ENCODE measurements at places on chromosomes 7 and 10.
A peak's percentile ranks its signal among the peaks of the same experiment; 100 is the strongest.

GRCh38 chr10:67621834-67622233 is 74.2 kb downstream of the CTNNA3 start:
- no peak for DNase-seq

GRCh38 chr7:15580604-15581351 is 19.0 kb upstream of the AGMO start:
- no peak for DNase-seq

DNA sequence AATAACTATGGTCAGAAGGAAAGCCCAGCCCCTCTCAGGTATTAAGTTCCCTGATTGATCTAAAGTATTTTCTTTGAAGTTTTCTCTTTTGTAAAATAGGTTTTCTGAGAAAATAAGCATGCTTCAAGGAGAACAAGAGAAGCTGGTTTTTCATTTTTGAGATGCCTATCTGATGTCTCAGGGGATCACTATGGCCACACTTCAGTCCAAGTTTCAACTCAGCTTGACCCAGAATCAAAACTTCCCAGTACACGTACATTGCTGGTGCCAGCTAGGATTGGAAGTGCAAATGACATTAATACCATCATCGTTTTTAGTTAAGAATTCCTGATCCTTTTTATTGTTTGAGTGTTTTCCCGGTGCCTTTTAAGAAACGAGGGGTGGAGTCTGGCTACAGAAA is 7.2 kb downstream of the ITIH5 start:
- DNase-seq = no peak

DNA sequence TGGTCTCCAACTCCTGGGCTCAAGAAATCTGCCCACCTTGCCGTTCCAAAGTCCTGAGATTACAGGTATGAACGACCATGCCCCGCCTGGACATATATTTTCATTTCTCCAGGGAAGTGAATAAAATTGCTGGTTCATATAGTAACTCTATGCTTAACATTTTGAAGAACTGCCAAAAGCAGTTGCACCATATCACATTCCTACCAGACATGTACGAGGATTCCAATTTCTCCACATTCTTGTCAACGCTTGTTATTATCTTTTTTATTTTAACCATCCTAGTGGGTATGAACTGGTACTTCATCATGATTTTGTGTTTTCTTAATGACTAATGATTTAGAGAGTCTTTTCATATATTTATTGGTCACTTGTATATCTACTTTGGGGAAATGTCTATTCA is 21.9 kb upstream of the CPN1 start:
- DNase-seq = no peak

GRCh38 chr7:70631718-70632117 is 500.2 kb upstream of the GALNT17 start:
- no peak for DNase-seq

GRCh38 chr10:126087796-126088505 is 191.6 kb downstream of the FANK1 start:
- no peak for DNase-seq

DNA sequence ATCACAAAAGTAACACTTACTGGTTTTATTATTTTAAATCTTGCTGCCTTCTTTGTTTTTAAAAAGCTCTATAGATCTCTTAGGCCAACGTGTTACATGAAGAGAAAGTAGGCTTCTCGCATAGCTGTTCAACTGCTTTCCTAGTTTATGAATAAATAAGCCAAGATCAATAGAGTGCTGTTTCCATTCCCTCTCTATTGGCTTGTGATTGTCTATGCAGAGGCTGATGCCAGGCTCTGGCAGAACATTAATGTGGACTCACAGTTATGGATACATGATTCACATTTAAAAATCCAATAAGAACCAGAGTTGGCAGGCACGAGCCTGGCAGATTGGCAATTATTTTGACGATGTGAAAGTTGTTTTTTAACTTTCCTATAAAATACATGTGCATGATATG is 137.5 kb downstream of the GNAT3 start:
- DNase-seq = no peak

- DNase-seq = no peak
Observed at GRCh38 chr7:18626717-18627116, 131.2 kb downstream of the HDAC9 start.

- no peak for DNase-seq
Observed at GRCh38 chr10:27312854-27313253, 72.3 kb upstream of the ACBD5 start.

DNA sequence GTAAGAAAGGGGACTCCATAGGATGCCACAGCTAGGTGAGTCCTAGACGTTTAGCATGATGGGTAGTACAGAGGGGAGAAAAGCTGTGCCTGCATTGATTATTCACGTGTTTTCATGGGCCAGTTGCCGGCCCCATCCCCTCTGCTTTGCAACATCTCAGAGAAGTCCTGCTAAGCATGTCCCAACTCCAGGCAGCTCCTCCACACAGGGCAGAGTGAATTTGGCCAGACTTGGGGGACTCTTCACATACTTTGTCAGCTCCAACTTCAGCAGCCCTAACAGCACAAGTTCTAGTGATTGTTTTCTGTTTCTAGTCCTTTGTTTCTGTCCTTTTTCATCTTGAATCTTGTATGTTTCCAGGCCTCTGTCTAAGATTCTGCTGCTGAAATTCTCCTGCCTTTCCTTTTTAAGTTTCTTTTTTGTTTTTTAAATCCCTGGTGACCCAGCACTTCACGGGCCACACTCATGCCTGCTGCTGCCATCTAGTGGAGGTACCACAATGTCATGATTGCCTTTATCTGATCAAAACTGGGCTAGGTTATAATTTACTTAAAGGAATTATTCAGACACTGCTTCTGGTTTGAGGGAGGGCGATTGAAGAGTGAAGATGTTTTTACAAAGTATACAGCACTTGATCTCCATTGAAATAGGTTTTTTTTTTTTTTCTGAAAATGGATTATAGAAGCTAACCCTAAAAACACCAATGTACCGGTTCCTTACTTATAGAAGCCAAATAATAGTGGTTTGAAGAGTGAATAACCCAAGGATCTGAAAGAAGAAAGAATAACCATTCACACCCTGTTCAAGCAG is 276.9 kb downstream of the CSTF2T start:
- DNase-seq = peak; percentile 23

DNA sequence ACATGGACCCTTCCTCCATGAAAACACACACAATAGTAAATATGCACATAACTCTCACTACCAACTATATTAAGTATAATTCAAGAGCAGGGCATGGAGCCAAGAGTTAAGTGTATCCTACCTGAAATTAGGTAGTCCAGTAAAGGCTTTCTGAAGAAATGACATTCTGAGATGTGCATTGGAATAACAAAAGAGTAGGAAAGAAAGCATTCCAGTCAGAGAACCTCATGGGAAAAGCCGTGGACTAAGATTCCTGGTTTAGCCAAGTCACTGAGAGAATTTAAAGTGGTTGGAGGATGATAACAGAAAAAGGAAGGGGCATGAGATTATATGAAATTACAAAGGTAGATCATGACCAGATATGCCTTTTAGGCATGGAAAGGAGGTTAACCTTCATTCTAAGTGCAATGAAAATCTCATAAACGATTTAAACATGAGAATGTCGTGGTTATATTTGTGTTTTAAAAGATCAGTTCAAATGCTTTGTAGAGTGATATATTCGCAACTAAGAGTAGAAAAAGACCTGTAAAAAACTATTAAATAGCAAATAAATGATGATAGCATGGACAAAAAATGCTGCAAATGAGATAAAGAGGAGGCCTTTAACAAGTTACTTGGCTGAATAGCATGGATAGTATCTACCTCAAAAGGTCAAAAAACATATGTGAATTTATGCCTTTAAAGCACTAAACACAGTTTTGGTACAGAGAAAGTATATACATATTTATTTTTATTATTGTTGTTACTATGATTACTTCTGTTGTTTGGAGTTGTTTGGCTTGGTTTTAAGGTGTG is 767.4 kb upstream of the GHITM start:
- no peak for DNase-seq

DNA sequence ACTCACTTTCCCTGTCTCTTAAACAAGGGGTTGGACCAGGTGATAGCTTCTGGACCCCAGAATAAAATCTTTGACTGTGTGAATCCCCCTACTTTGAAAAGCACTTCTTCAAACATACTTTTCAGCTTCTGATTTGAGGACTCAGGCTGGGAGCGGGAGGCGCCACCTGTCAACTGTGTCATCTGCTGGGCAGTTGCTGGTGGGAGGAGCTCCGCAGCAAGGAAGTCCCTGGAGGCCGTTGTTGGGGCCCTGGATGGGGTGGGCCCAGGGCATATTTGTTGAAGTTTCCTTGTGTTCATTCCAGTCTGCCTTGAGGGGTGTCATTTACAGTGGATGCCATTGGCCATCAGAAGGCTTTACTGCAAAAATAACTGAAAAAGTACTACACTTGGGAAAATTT is 197.7 kb downstream of the CCDC3 start:
- no peak for DNase-seq

DNA sequence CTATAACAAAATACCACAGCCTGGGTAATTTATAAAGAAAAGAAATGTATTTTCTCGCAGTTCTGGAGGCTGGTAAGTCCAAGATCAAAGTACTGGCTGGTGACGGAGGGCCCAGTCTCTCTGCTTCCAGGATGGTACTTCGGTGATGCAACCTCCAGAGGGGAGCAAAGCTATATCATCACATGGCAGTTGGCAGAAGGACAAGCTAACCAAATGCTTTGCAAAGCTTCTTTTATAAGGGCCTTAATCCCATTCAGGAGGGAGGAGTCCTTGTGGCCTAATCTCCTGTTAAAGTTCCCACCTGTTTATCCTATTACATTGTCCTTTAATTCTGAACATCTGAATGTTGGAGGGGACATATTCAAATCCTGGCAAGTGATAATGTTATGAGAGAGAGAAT is 134.1 kb upstream of the SP4 start:
- peak; percentile 55 for DNase-seq

DNA sequence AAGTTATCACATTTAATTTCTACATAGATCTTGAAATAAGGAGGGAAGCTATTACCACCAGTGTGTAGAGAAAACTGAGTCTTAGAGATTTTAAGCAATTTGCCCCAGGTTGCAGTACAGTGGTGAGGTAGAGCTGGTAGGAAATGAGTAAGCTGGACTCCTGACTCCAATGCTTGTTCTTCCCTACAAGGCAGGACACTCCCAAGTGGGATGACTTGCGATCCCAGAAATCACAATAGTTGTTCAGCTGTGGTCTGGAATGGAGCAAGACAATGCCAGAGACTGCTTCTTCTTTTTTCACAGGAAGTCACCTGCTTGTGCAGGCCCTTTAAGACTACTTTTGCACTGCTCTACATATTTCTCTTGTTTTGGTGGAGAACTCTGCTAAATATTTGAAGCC is 327.2 kb upstream of the BMPER start:
- no peak for DNase-seq

- no peak for DNase-seq
Observed at GRCh38 chr7:93115796-93116195, 2.0 kb downstream of the SAMD9 start.

DNA sequence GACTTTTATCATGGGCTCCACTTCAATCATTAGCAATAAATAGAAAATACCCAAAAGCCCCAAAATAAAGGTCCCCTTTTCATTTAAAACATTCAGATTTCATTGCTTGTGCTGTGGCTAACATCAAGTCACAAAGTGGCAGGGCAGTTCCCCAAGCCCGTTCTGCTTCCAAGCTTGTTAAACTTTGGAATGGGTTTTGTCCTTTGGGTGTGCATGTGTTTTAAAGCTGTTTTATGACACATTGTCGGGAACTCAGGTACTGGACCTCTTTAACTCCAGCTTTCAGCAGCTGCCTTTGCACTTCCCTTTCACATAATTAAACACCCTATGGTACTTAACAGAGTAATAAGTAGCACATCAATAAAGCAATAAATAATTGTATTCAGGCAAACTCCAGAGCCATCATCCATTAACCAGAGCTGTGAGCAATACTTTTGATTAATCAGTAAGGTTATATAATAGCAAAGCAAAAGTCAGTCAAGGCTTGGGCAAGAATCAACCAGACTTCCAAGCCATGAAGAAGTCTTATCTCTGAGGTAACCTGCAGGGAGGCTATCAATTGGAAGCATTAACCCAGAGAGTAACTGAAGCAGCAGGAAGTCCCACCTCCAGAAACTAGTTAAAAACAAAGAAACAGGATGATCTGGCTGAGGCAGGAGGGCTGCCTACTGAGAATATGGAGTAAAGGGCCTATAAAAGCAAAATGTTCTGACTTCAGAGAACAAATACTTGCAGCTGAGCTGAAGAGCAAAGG is 56.1 kb upstream of the ARID5B start:
- DNase-seq = no peak

DNA sequence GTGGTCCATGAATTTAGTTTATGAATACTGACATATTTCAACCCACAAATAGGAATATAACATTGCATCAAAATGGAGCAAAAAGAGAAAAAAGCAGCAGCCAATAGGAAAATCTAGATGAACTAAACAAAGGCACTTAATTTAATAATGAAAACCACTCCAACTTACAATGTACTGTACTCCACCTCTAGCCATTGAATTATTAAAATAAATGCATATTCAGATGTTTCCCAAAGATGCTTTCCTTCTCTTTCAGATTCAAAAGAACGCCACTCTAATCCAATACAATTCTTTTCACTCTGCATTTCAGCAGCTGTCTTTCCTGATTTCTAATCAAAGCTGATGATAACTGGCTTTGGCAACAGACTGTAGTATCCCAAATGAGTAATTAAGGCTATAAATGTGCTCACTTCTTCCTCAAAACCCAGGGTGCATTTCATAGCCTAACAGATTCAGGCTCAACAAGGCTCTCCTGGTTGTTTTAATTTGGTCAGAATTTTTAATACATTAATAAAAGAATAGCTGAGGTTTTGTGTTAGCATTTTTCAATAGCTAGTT is 577.1 kb downstream of the PARD3 start:
- DNase-seq = no peak

DNA sequence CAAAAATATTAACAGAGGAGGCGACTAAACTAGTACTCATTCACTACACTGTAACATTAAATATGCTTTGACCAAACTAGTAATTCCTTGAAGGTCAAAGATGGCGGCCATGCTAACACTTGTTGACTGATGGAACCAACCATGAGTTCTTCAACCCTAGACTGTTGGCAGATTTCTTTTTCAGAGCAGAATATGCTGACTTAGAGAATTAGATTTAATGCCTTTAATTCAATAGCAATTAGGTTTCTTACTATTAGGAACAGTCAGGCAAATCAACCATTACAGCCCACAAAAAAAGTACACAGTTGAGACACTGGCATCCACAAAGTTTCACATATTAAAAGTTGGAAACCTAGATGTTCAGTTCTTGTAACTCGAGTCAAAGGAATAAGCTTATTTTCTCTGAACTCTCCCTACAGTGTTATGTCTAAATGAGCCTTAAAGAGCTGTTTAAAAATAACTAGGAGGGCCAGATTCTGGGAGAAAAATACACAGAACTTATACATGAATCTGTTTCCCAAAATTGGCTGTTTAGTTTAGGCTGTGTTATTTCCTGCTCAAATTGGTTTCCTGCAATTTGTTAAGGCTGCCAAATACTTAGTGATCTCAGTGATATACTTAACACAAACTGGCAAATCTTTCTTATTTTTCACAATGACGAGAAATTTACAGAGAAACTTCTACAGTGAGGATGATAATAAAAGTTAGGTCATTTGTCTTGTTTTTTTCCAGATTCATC is 17.6 kb downstream of the CHCHD3 start:
- DNase-seq = no peak

DNA sequence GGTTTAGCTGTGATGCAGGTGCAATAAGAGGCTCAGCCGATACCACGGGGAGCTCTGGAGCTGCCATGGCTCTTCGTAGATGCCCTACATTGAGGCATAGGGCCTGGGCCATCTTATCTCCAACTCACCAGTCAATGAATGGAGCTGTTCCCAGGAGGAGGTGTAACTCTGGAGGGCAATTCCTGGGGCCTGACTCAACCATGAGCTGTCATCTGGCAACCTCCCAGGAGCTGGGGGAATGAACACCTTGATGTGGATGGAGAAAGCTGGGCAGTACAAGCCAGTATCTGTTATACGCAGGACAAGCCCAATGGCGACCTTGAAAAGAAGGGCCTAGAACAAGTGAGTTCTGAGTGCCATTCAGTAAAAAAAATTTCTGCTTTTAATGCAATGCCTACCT is 224.0 kb upstream of the PLXDC2 start:
- no peak for DNase-seq
